ENCODE measurements at places on chromosomes 12 and 14.

- no peak for DNase-seq
Measured at GRCh38 chr12:105492591-105493545, 162.4 kb downstream of the C12orf75 start.

DNA sequence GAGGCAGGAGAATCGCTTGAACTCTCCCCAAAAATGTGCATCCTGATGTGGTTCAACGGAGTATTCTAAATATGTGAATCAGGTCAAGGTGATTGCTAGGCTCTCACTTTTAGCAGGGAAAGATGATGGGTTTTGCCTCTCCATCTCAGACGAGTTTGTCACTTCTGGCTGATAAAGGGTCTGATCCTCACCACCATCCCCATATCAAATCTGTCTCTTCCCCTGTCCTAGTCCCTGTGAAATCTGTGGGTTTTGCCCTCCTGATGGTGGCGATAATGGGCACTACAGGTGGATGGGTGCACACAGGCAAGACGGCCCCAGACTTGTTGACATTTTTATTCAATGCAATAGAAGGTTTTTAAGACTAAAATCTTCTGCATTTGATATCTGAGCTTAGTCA is 384.6 kb downstream of the GLT1D1 start:
- DNase-seq: no peak

GRCh38 chr14:55088356-55088755 is 36.9 kb downstream of the MAPK1IP1L start:
- no peak for DNase-seq

DNA sequence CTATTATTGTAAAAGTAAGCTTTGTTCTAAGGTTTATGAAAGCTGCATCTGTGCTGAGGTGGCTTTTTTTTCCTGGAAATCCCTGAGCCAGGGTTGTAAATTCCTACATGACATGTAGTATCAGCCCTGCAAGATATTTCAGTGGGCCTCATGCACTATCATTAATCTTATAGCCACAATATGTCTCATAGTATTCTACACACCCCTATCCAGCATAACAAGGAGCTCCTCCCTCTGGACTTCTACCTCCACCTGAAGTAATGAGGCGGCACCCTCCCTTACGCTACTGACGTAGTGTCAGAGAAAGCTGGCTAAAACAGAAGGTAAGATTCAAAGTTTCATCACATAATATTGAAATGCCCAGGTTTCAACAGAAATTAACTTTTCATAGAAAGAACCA is 35.5 kb downstream of the SLC5A8 start:
- DNase-seq: no peak

- no peak for DNase-seq
Measured at GRCh38 chr12:84912198-84913128, at the start of gene SLC6A15. TSS of gene SLC6A15 (minus strand) at chr12:84912799. CDS start at chr12:84892120, 20,679 bp downstream.

- DNase-seq: peak; percentile 1
Measured at GRCh38 chr14:23483236-23483854, 13.8 kb downstream of the NGDN start.

- DNase-seq: no peak
Measured at GRCh38 chr12:110246636-110247339, 34.3 kb upstream of the ATP2A2 start.

- DNase-seq: no peak
Measured at GRCh38 chr12:7571257-7571656, 67.7 kb upstream of the CD163 start.

- DNase-seq: no peak
Measured at GRCh38 chr12:81450920-81451739, 308.0 kb downstream of the PPFIA2 start.

- no peak for DNase-seq
Measured at GRCh38 chr14:53509276-53510244, 356.4 kb upstream of the DDHD1 start.

GRCh38 chr12:122860040-122860853 is 25.0 kb downstream of the HIP1R start:
- peak; percentile 85 for DNase-seq

DNA sequence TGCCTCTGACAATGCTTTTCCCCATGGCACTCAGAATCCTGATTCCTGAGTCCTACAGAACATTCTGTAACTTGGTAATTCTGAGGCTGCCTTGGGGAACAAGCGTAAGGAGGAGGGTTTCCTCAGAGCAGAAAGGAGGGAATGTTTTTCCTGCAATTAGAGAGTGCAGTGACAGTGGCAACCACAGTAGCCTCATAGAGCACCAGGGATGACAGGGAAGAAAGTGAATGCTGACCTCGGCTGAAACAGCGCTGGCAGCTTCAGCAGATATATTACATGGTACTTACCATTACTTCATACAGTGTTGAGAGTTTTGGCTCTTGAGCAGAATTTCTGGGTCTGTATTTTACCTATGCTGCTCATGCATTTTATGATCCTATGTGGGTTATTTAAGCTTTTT is 757.1 kb downstream of the NRXN3 start:
- DNase-seq: no peak

GRCh38 chr12:129184127-129184928 is 331.1 kb downstream of the GLT1D1 start:
- no peak for DNase-seq

DNA sequence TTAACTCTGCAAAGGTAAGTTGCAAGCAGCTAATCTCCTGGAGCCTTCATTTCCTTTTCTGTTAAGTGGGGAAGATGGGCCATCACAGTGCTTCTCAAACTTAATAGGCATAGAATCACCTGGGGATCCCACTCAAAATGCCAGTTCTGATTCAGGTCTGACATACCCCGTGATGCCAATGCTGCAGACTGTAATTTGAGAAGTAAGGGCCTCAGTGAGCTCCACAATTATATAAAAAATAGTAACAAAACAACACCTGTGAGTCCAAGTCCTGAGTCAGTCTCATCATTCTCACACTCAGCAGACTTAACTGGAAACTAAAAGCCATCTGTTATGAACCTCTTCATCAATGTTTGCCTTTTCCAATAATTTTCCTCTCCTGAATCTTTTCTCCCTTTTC is 10.8 kb upstream of the PSMA6 start:
- no peak for DNase-seq

GRCh38 chr12:71090971-71091370 is 66.8 kb downstream of the TSPAN8 start:
- no peak for DNase-seq

DNA sequence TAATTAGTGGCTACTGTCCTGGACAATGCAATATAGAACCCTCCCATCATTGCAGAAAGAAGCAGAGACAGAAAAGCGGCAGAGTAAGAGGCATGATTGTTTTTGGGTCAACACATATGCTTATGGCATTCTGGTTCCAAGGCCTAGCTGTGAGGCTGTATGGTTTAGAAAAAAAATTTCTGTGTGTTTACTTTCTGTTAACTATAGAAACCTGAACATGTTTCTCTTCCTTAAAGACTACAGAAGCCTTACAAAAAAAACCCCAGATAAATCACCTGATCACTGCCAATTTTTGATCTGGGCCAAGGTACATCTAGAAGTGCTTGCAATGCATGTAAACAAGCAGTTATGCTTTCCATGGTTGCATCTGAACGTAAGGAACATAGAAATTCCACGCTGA is 100.0 kb upstream of the HECTD1 start:
- no peak for DNase-seq

DNA sequence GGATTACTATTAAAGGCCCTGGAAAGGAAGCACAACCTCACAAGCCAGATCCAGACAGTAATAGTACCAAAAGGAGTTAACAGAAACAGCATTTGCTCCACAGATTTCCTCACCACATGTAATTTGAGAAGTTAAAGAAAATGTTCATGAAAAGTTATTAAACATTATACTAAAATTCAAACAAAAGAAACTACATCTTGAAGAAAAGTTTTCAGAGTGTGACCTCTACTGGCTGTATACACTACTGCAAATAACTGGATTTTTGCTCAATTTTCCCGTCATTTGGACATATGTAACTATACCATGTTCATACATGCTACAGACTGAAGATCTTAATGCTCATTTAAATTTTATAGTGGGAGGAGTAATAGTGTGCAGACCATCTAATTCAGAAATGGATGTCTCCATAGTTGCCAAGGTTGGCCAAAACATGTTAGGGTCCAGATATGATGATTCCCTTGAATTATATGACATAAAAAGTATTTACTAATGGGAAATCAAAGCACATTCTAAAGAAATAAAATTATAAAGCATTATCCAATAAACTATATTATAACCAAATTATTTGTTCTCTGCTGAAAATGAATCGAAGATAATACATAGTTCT is 5.6 kb downstream of the KRR1 start:
- no peak for DNase-seq

- no peak for DNase-seq
Measured at GRCh38 chr12:96108321-96108720, 72.9 kb upstream of the LTA4H start.

GRCh38 chr12:121767525-121768016 is 25.9 kb downstream of the RHOF start:
- DNase-seq: no peak

- no peak for DNase-seq
Measured at GRCh38 chr12:42789808-42790760, 200.5 kb upstream of the PRICKLE1 start.

GRCh38 chr14:51929910-51930682 is 59.2 kb upstream of the RTRAF start:
- DNase-seq: no peak

- no peak for DNase-seq
Measured at GRCh38 chr12:7351177-7351576, 47.3 kb downstream of the ACSM4 start.

- no peak for DNase-seq
Measured at GRCh38 chr12:49552425-49552824, 13.6 kb downstream of the KCNH3 start.

DNA sequence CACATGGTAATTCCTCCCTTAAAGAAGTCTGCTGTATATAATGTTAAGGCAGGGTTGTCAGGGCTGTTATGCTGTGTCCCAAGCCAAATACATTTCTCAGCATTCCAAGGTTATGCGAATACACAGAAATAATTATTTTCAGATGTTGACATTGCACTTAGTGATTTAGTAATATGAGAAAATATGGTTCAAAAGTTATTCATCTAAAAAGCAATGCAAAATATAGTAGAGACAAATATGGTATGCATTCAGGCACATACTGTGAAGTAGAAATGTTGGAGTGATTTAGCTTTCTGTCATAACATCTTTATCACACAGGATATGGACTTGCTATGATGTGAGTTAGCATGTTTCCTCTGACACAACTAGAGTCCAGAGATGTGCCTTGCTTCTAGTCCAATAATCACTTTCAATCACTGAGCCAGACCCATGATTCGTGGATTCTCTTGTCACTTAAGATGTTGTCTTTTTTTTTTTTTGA is 70.0 kb downstream of the PDE3A start:
- DNase-seq: no peak

- peak; percentile 60 for DNase-seq
Measured at GRCh38 chr12:93502802-93503623, 35.7 kb downstream of the MRPL42 start.

- no peak for DNase-seq
Measured at GRCh38 chr12:88590851-88591250, 10.6 kb upstream of the KITLG start.

- no peak for DNase-seq
Measured at GRCh38 chr14:78018283-78018682, 151.9 kb upstream of the NRXN3 start.

GRCh38 chr12:95323212-95323611 is 105.6 kb downstream of the VEZT start:
- DNase-seq: no peak

GRCh38 chr12:47686645-47687240 is 19.1 kb downstream of the RPAP3 start:
- DNase-seq: no peak

- DNase-seq: no peak
Measured at GRCh38 chr14:74240794-74241651, 1.8 kb downstream of the VSX2 start.

- no peak for DNase-seq
Measured at GRCh38 chr14:101325319-101325718, 236.0 kb upstream of the DIO3 start.

DNA sequence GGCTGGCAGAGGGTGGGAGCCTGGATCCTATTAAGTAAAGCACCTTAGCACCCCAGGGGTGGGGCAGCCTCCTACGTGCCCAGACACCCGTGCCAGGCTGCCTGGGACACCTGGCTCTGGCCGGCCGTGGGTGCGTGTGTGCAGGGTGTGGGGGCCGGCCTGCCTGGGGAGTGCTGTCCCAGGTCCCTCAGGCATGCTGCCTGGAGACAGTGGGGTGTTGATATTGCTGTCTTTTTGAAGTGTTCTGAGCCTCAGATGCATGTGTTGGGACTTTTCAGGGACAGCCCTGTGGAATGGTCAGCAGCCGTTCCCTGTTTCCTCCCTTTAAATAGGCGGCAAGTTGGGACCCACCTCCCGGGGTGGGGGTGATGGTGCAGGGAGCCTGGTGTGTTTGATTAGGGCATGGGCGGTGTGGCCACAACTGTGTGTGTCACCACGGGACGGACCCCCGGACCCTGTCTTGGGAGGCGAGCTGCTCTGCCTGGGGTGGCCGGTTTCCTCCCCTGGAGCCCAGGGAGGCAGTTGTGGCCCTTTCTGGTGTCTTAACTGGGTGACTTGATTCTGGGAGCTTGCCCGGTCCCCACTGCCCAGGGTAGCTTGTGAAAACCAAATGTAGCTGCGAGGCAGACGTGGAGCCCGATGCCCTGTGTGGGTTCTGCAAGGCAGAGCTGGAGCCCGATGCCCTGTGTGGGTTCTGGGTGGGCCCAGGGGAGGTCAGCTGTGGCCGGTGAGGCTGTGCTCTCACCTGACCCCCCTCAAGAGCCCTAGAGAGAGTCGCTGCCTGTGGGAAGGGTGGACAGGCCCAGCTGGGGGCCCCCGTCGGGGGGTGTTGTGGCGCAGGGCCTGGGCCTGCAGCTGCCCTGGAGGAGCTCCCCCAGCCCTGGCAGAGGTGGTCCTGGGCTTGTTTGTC is 8.2 kb downstream of the ULK1 start:
- no peak for DNase-seq

GRCh38 chr14:34046799-34047520 is 96.1 kb upstream of the EGLN3 start:
- no peak for DNase-seq

DNA sequence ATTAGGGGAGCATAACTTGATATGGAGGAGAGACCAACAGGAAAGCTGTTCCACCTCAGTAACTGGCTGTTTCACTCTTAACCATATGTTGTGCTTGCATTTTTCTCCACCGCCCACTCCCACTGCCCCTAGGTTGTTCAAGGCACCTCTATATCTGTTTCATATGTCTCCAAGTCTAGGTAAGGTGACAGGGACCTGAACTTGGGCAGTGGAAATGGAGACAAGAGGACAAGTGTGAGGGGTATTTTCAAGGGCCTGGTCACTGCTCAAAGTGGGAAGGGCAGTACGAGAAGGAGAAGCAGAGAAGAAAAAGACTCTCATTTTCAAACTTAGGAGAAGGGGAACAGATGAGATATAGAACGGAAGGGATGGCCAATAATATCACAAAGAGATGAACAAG is 3.1 kb downstream of the SLC38A1 start:
- DNase-seq: no peak

- DNase-seq: no peak
Measured at GRCh38 chr12:45244561-45245343, 28.9 kb downstream of the ANO6 start.

GRCh38 chr12:78062786-78063185 is 232.1 kb downstream of the NAV3 start:
- no peak for DNase-seq
